ENCODE measurements at places on chromosomes 7 and 10.

- DNase-seq = peak; percentile 2
These were observed 123.5 kb downstream of the ADCY1 start for GRCh38 chr7:45697576-45698136.

DNA sequence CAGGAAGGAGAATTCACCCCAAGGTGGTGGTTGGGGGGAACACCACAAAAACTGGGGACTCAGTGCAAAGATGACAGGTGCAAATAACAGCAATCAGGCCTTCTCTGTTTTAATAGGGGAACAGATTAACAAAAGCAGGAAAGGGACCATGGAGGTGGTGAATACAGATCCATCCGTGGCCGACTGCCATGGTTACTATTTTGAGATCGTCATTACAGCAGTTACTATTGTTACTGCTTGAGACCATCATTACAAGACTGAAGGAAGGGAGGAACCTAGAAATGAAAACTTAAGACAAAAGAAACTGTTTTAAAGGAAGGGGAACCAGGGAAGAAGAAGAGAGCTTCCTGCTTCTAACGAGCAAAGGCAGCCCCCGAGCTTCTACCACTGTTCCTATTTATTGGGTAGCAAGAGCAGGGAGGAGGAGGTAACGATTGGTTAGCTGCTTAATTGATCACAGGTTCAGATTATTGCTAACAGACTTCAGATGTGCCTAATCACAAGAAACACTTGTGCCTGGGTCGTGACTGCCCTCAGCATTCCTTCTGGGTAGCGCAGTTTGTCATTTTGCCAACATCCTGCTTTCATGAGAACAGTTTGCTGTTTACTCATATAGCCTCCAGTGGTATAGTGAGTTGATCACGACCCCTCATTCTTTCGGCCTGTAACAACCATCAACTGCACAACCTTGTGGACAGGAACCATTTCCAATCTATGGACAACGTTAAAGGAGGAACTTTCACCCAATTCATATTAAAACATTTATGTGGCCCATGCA lies 216.3 kb downstream of the CHCHD3 start:
- no peak for DNase-seq

- DNase-seq = no peak
These were observed 402.9 kb downstream of the MAGI2 start for GRCh38 chr7:79050603-79051002.

- no peak for DNase-seq
These were observed 816 bp downstream of the PSMG3 start for GRCh38 chr7:1569016-1569415.

DNA sequence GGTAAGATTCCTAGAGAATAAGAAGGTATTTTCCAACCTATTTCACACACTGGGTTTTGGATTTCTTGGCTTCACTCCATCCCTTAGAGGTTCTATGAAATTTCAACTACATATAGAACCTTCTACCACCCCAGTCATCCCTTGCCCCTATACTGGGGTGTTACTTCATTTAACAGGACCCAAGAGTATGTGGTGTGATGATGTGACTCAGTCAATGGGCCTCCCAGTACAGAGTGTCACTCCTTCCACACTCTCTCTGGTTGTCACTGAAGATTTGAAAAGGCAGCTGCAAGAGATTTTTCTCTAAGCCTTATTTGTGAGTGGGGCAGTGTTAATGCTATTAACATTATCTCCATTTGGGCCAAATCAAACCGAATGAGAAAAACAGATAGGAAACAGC lies 33.5 kb downstream of the FGFBP3 start:
- no peak for DNase-seq

GRCh38 chr10:66931340-66931948 lies 5.6 kb downstream of the LRRTM3 start:
- DNase-seq = peak; percentile 10

- DNase-seq = no peak
These were observed 48.6 kb downstream of the CTTNBP2 start for GRCh38 chr7:117824592-117824991.

DNA sequence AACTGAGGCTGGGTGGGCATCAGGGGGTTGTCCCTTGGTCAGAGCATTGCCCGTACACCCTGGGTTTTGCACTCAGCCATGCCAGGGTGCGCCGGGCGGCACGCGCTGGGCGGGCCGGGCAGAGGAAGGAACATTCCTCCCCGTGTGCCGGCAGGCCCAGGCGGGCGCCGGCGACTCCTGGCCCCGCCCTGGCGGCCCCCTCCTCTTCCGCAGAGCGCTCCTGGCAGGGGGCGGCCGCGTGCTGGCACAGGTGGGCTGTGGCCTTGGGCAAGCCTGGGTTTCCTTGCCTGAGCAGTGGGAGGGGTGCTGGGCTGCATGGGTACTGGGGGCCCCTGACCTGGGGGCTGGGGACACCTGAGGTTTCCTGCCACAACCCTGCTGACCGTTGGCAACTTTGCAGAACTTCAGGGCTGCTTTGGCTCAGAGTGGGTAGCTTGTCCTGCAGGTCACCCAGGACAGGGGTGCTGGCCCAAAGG lies 3.9 kb downstream of the LFNG start:
- DNase-seq = no peak

Data from D341Med (cell line).